ENCODE measurements at places on chromosomes 6 and 20. TPM values are rescaled to one million over a fixed set of nuclear protein-coding genes. Genes with fewer than 3 reads are reported as not detected.
A peak's percentile ranks its signal among the peaks of the same experiment; 100 is the strongest.

The SLC4A11 gene
- total RNA-seq, result 0.36 TPM

GRCh38 chr6:165649166-165650137, 13.6 kb downstream of the PDE10A start:
- DNase-seq, result no peak

DNA sequence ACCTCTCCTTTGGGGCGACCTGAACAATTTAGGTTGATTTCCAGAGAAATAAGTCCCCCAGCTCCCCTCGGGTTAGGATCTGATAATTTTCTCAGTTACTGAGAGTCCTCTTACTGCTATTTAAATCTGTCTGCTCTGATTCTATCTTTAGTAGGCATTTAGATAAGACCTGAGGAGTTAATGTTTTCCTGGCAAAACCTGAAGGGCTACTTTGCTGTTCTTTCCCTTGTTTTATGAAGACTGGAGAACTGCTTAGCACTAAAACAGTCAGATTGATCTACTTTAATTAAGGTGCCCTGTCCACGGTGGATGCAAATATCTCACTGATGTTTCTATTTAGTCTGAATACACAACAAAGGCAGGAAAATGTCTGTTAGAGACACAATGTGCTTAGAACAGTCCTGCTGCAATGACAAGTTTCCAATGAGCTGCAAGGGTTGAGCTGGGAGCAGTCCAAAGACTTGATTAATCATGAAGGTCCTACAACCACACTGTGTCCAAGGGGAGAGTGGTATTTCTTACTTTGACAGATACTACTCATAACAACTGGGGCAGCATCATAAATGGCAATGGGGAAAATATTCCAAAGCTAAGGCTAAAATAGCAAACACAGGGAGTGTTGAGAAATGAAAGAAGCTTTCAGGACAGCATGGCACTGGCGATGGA, 15.7 kb downstream of the ADTRP start:
- DNase-seq, result no peak

The CHRNA4 gene
- not detected for total RNA-seq

GRCh38 chr6:168493976-168494375, 53.0 kb downstream of the SMOC2 start:
- no peak for DNase-seq

DNA sequence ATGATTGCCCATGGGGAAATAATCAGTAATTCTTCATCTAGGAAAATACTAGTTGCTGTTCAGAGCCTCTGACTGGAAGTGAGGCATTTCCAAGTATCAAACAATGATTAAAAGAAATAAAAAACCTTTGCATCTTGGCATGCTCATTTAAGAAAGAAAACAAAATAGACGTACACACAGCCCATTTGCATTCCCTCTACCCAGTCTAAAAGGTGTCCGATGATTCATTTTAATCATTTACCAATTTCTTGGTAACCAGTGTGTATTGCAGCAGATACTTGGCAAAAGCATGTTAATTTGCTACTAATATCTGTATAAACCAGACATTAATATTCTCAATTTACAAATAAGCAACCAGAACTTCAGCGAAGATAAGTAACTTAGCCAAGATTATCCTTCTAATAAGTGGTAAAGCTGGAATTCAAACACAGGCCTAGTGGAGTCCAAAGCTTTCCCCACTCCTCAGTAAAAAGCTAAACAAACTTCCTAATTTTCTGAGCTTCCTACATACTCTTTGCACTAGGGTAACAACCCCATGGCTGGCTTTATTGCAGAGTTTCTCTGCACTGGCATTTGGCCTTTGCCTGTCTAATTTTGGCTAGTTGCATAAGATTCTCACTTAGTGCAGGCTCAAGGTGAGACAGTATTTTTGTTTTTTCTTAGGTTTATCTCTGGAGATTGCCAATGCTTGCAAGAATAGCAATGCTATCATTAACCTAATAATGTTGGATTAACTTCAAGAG, 338.1 kb downstream of the PRKN start:
- DNase-seq, result no peak

The SLC24A3 gene
- total RNA-seq, result 13.5 TPM

DNA sequence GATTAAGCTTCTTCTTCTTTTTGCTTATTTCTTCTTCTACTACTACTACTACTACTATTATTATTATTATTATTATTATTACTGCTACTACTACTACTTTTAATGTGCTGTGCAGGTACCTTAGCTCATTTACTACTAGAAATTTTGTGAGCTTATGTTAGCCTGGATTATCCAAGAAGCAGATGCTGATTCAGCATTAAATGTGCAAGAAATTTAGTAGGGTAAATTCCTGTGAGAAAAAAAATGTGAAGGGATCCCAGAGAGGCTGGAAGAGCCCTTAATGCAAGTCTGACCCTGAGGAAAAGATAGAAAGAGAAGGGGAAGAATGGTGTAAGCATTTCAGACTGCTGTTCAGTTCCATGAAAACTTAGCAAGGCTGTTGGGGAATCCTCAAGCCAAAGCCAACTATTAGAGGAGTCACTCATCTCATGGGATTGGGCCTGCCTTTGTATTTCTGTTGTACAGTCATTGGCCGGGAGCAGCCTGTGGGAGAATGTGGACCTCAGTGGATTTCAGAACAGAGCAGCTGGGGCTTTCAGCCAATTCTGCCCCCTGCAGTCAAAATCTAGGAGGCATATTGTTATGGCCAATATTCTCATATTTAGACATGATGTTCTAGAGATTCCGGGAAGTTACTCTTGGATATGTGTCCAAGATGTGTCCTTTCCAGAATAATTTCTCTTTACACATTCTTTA, 37.2 kb upstream of the TSPYL1 start:
- DNase-seq, result peak; percentile 75

DNA sequence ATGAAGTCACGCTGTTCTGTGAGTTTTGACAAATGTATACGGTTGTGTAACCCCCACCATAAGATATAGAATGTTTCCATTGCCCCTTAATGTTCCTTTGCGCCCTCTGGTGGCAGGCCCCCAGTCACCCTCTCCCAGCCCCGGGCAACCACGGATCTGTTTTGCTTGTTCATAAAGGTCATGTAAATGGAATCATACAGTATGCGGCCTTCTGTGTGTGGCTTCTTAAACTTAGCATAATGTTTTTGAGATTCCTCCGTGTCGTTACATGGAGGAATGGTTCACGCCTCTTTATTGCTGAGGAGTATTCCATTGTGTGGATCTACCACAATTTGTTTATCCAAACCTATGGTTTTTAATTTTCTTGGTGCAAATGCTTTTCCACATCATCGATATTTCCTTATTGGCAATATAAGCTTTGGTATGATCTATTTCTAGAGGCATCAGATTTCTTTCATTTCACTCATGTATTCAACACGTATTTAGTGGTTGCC, 28.4 kb downstream of the LYRM2 start:
- peak; percentile 79 for DNase-seq

DNA sequence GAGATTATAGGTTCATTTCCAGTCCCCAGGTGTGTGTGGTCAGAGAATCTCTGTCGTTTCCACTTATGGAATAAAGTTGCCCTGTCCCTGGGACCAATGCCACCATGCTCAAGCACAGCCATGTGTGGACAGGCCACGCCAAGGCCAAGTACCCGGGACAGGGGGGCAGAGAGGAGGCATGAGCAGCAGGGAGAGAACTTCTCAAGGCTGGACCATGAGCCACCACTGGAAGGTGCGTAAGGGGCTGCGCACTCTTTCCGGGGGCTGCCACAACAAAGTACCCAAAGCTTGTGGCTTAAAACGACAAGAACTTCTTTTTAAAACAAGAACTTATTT, 209.2 kb upstream of the KCNQ5 start:
- no peak for DNase-seq

DNA sequence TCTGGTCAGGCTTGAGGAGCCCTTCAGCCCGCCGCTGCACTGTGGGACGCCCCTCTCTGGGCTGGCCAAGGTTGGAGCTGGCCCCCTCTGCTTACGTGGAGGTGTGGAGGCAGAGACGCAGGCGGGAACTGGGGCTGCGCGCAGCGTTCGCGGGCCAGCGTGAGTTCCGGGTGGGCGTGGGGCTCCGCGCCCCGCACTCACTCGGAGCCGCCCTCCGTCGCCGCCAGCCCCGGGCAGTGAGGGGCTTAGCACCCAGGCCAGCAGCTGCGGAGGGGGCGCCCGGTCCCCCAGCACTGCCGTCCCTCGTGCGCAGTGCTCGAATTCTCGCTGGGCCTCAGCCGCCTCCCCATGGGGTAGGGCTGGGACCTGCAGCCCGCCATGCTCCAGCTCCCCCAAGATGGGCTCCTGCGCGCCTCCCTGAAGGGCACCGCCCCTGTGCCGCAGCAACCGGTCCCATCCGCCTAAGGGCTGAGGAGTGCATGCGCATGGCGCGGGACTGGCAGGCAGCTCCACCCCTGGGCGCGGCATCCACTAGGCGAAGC, 695.9 kb downstream of the EPHA7 start:
- peak; percentile 58 for DNase-seq

DNA sequence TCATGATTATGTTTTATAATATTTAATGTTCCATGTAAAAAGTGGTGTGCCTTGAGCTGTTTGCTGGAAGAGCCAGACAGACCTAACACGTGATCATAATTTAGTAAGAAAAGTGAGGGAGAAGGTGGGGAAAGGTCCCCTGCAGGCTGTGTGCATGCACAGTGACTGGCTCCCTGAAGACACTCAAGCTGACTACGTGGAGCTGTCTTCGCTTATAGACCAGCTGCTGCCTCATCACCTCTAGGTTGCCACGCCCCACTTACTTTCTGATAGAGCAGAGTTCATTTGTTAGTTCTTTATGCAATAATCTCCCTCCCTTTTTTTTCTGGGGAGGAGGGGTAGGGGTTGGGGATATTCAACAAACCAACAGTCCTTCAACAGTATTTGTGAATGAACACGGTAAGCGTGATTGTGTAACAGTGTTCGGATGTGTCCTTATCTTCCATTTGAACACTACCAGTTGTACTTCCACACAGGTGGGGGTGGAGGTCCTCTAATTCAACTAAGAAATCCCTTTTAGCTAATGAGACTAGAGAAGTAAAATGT, 157.3 kb downstream of the BACH2 start:
- DNase-seq, result no peak

- no peak for DNase-seq
Observed at GRCh38 chr6:53023323-53023722, 28.2 kb upstream of the GSTA4 start.

GRCh38 chr6:131565056-131565455, 8.0 kb upstream of the ARG1 start:
- no peak for DNase-seq

The TTLL9 gene
- not detected for total RNA-seq

DNA sequence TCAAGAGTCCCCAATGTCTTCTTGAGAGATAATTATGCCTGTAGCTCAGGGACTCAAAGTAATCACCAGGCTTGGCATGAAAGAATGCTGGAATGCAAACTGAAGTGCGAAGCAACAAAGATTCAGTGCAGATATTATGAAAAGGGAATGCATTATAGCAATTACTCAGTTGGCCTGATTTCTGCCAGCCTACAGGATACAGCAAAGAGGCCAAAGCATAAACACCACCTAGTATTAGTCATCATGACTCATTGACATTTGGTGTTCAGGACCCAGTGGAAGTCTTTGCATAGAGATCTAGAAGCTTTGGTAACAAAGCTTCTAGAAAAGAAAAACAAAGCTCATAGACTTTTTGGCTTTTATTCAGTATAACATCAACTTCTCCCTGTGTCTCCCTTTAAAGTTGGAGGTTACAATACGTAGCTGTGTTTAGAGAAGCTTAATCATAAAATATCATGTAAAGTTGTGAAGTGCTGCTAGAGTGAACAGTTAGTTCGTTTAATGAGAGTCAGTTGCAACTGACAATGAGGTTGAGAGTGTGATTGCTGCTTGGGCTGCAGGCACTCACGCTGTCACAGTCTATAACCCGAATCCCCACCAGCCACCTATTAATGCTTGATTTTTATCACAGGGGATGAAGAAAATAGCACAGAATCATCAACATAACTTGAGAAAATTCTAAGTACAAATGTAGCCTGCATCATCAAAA, 932.7 kb downstream of the TFAP2A start:
- DNase-seq, result no peak

The PTCRA gene
- not detected for total RNA-seq

DNA sequence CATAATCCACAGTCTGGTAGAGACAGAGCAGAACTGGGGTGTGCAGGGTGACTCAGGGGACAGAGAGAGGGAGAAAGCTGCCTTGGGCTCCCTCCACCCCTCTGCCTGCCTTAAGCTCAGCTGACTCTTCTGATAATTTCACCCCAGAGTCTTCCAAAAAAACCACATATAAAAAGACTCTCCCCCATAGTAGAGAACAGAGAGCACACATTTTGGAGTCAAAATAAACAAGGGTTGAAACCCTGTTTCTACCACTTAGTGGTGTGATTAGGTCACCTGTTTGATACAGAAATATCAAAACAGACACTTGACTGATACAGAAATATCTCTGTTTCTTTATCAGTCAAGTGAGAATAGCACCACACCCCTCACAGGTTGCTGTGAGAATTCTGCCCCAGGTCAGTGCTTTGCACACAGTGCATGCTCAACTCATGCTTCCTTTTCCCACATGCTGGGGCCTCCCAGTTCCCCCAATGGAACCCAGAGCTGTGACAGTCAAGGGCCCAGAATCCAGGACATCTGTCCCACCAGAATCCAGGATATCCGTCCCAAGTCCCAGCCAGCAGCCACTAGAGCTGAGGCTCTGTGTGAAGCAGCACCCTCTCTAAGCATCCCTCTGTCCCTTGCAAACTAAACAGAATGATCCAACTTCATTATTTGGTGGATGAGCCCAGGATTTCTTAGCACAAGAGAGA, 1.2 kb downstream of the TREML2 start:
- no peak for DNase-seq

DNA sequence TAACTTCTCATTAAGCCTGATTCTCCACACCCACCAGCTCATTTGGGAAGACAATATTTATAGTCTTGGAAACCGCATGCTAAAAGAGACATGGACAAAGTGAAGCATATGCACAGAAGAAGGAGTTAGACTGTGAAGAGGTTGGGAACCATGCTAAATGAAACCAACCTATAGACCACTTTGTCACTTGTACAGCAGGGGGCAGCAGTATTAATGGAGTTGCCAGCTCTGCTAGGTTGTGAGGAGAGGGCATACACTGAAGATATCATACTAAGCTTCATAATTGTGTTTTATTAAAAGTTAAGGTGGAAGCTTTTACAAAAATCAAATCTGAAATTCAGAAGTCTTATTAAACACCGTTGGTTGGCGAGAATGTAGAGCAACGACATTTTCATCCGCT, 38.3 kb upstream of the HMGCLL1 start:
- DNase-seq, result no peak

- DNase-seq, result no peak
Observed at GRCh38 chr20:50229156-50229607, 38.6 kb downstream of the CEBPB start.

The SPTLC3 gene
- total RNA-seq, result 6.1 TPM

DNA sequence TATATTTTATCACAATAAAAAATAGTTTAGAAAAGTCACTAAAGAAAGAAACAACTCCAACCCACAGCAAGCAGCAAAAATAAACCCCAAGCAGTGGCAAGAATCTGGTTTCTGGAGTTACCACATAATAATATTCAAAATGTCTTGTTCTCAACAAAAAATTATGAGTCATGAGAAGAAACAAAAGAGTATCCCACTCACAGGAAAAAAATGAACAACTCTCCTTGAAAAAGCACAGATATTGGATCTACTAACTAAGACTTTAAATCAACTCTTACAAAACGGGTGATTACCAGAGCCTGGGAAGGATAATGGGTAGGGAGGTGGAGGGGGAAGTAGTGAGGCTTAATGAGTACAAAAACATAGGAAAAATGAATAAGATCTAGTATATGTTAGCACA, 425.6 kb downstream of the PLCB1 start:
- DNase-seq, result no peak

The FRK gene
- 0.27 TPM for total RNA-seq

The TRAPPC3L gene
- total RNA-seq, result not detected

- no peak for DNase-seq
Observed at GRCh38 chr20:3141757-3142156, 17.9 kb downstream of the FASTKD5 start.
